Fibroblast of lung (primary cell): ENCODE measurements at places on chromosomes 11 and 22. TPM values are rescaled to one million over a fixed set of nuclear protein-coding genes. Genes with fewer than 3 reads are reported as not detected.
A peak's percentile ranks its signal among the peaks of the same experiment; 100 is the strongest.

- no peak for DNase-seq
These were observed 2.7 kb upstream of the VPREB3 start for GRCh38 chr22:23756891-23757290.

GRCh38 chr11:127003260-127003981 is 2.9 kb upstream of the KIRREL3 start:
- DNase-seq = peak; percentile 72

DNA sequence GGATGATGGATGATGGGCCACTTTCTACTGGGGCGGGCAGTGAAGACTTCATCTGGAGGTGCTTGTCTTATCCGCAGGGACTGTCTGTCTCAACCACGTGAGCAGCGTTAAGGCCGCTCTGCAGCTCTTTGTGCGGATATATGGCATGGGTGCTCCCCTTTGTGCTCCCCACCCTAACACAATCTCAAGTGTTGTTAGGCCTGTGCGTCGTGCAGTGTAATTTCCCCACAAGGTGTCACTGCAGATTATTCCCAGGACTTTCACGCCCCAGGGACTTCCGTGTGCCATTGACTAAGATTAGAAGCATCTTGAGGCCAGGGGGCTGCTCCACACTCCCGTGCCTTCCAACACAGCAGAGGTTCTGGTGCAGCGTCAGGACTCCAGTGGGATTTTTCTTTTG is 65.3 kb downstream of the TBC1D22A start:
- DNase-seq = no peak

CHRDL2 gene
- polyA plus RNA-seq = not detected in 2 replicates

- no peak for DNase-seq
These were observed 97.6 kb downstream of the FEZ1 start for GRCh38 chr11:125398475-125398874.

MARK2 gene
- 12.3 and 16.8 TPM in 2 replicates for polyA plus RNA-seq
